ENCODE measurements at places on chromosomes 12 and 14.

DNA sequence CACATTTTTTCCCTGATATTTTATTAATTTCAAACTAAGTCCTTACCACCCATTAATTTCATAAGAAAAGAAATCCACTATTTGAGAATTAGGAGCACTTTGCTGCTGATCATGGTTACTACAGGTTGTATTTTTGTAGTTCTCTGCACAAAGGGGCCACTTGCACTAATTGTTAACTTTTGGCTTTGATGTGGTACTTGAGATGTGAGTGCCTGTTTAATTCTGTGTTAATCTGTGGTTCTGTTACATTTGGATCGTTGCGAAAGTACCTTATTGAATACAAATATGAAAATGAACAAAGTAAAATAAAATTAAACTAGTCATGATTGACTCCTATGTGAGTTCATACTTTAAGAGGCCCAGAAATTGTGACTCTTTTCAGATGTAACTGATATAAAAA is 374.9 kb upstream of the RGS6 start:
- no peak for DNase-seq

DNA sequence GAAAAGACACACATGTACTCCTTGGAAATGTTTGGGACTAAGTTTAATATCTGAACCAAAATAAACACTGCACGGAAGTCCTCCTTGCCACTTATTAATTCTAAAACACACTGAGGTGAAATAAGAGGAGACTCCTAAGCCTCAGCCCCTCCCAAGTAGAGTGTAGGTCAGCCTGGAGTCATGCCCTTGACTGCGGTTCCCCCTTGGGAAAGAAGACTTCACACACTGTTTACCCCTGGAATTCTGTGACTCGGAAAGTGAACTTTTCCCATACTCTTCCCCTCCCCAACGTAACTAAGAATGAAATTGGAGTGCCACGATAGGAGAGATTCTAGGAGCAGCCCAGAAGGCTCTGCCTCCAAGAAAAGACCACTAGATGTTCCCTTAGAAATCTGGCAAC is 8.6 kb upstream of the TFCP2 start:
- no peak for DNase-seq

- no peak for DNase-seq
Observed at GRCh38 chr14:78048120-78048519, 122.1 kb upstream of the NRXN3 start.

- DNase-seq, result no peak
Observed at GRCh38 chr12:9856151-9856550, 13.0 kb downstream of the CLEC2B start.

GRCh38 chr12:10697156-10697555 is 23.3 kb upstream of the STYK1 start:
- no peak for DNase-seq

DNA sequence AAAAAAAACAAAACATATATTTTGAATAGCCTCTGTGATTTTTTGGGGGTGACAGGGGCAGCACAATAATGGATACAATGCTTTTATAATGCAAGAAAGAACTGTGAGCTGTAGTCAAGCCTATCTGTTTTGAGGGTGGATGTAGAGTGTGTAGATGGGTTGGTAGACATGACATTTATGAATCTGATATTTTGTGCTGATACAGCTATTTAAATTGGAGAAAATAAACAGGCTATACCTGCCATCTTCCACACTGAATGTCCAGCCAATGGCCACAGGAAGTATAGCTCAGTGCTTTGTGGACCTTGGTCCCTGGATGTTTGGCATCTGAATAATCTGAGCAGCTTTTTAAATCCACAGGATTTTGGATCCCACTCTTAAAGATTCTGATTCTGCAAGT is 175.0 kb downstream of the NEDD1 start:
- no peak for DNase-seq

GRCh38 chr14:68792678-68792978 is 239 bp downstream of the ZFP36L1 start:
- no peak for DNase-seq

DNA sequence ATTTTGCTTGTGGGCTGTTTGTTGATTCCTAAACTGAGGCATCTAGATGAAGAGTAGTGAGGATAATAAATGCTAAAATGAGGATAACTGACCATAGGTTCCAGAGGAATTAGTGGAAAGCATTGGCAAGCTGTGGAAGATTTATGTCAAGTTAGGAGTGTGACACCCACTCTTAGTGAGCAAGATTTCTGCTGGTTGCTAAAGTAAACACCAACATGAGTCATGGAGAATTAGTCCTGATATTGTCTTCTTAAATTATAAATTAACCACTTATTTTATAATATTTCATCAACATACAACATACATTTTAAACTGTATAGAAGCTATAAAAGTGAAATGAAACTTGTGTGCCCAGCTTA is 328.2 kb downstream of the RPL10L start:
- no peak for DNase-seq

- peak; percentile 42 for DNase-seq
Observed at GRCh38 chr14:79426103-79426755, 785.1 kb downstream of the DIO2 start.

DNA sequence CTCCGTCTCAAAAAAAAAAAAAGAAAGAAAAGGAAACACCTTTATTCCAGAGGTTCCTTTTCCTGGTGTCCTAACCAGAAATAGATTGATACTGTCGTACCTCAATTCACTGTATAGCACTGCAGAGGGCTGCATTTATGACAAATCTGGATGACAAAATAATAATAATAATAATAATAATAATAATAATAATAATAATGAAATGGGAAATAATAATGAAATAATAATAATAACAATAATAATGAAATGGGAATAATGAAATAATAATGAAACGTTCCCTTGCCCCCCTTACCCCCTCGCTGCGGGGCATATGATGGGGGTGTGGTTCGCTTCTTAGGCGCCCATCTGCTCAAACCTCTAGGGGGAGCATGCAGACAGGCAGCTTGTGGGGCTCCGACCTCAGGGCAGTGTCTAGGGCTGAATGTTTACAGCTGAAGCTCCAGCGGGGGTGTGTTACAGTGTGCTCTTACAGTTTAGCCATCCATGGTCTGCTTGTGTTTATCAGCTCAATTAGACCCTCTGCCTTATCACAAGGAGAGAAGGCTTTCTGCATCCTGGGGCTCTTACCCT is 1088.3 kb upstream of the SEL1L start:
- DNase-seq, result no peak

GRCh38 chr12:9335867-9336266 is 127.7 kb upstream of the PZP start:
- no peak for DNase-seq

- DNase-seq, result no peak
Observed at GRCh38 chr12:99476956-99477355, 170.6 kb upstream of the GARIN6 start.

GRCh38 chr12:71581206-71581605 is 82.4 kb downstream of the ZFC3H1 start:
- DNase-seq, result no peak

- DNase-seq, result no peak
Observed at GRCh38 chr12:131231032-131231980, 277.6 kb downstream of the ADGRD1 start.

DNA sequence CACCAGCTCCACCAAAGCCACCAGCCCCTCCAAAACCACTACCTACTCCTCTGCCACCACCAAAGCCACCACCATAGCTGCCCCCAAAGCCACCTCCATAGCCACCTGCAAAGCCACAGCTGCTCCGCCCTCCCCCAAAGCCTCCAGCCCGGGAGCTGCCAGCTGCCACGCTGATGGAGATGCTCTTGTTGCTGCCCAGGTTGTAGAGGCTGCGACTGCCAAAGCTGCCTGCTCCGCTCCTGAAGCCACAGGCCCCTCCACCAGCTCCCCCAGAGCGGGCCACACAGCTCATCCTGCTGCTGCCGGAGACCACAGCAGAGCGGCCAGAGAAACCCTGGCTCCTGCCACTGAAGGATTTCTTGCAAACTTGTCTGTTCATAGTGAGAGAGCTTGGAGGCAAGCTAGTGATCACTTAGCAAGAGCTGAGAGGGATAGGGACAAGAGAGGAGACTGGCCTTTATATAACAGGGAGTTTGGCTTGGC is at the start of gene KRT76:
KRT76 (minus strand) TSS at position 433 of the 483 bp plus-strand sequence; CDS start at position 379, 54 bp downstream.
- no peak for DNase-seq

DNA sequence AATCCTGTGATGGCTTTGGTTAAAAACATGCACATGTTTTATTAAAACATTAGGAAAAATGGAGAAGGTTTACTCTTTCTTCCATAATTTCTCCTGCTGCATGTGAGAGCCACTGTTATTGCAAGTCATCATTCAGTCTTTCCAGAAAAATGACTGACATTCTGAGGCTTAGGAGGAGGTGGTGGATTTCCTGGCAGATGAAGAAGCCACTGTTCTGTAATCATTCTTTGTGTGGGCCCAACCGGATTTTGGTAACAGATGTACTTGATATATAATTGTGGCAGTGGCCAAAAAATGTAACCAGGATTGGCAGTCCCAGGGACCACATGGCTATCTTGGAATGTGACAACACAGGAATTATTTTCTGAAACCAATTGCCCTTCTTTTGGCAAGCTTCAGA is 120.2 kb downstream of the DAAM1 start:
- DNase-seq, result no peak

DNA sequence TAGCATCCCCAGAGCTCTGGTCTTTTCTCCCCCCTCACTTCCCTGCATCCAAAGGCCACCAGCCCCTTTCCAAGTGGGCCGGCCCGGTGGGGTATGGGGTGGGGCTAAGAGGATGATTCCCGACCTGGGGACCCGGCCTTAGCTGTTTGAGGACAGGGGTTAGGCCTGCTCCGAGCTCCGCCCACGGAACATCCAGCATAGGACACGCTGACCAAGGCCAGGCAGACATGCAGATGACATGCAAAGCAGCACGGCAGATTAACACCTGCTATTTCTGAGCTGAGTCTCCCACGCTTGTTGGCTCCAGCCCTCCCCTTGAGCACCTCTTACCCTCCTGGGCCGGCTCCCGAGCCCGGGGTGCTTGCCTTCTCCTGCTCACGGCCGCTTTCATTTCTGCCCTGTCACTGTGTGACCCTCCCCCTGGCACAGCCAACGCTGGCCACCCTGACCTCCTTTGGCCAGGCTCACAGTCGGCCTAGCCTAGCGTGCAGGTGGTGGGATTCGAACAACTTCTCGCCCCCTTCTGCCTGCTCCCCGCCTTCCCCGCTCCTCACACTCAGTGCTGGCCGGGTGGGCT is 40.2 kb downstream of the TEAD4 start:
- DNase-seq, result no peak

DNA sequence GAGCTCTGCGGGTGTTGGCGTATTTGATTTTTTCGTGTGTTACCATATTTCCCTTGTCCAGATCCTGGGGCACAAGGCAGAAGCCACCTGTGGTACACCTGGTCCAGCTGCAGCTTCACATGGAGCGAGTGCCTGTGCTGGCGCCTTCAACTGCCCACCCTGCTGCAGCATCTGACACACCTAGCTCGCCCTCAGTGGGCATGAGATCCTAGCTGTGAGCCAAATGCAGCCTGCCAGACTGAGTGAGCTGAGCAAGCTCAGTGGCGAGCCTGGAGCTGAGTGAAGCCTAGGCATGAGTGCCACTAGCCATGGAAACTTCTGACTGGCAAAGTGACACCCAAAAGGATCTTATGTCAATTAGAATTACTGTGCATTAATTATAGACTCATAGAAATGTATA is 1226.8 kb upstream of the FLRT2 start:
- DNase-seq, result no peak

- no peak for DNase-seq
Observed at GRCh38 chr14:29925736-29926135, 1.9 kb downstream of the PRKD1 start.

DNA sequence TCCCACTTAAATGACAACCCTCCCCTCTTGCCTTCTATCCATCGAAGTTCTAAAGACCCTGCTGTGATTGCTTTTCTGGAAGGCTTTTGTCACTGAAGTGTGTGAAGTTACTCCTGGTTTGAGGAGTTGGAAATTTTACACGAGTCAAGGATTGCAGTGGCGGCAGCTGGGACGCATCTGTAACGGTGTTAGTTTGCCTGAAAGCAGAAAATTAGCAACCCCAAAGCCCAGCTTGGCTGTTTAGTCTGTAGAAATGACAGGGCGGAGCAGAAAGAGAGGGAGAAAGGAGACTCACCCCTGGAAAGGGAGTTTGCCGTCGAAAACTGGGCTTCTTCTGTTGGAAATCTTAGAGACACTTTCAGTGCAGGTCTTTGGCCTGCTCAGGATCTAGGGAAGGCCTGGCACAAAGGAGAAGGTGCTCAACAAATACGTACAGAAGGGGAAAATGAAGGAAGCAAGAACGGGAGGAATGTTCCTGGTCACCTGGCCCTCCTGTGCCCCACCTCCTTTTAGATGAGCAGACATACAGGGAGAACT is 931 bp upstream of the MYF5 start:
- no peak for DNase-seq

- DNase-seq, result no peak
Observed at GRCh38 chr12:112929715-112930114, 8.6 kb upstream of the OAS3 start.

DNA sequence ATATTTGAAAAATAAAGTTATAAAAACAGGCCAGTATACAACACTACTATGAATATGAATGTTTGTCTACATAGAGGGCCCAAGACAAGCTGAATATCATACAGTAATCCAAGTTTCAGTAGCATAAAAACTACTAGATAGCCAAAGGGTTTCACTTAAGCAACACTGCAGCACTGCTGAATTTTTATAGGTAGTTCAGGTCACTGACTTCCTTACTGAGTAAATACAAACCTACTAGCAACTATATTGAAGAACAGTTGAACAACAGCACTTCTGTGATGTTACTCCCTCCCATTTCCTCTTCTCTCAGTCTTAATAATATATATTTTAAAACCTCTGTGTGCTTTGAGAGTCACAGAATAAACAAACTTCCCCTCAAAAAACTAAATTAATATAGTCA is 42.7 kb downstream of the GTF2A1 start:
- DNase-seq, result no peak

DNA sequence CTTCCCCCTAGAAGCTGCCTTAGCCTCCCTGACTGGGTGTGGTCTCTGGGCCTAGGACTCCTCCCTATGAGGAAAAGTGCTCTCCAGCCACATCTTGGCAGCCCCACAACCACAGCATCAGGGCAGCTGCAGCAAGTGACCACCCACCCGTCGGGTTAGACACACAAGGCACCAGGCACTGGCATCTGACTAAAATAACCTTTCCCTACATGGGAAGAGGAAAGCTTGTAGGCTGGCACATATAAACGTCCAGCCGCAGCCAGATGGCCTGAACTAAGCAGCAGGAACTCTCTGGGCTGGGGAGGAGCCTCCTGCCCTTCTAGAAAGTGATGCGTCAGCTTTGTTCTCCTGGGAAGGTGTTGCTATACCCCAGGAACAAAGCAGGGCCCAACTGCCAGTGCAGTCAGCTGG is 328.7 kb downstream of the DPF3 start:
- no peak for DNase-seq

GRCh38 chr12:113064395-113065125 is 8.0 kb downstream of the DTX1 start:
- no peak for DNase-seq

DNA sequence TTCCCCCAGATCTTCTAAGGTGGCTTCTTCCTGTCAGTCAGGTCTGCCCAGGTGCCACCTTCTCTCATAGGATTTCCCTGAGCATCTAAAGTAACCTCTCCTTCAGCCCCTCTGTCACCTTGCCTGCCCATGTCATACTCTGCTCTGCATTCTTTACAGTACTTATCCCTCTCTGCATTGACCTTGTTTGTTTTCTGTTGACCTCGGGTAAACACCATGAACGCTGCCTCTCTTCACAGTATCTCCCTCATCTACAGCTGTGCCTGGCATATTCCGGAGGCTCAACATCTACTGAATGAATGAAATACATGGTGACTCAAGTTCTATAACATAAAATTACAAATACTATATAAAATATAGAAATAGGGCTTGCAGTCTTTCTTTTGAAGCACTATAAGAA is 10.1 kb upstream of the PPM1A start:
- DNase-seq, result no peak

Data from DMS153 (cell line).